ENCODE measurements at places on chromosomes 11 and 22. TPM values are rescaled to one million over a fixed set of nuclear protein-coding genes. Genes with fewer than 3 reads are reported as not detected.

GRCh38 chr11:1208144-1208393, 14.8 kb upstream of the MUC5B start:
- peaks cover 17% of the 10 kb centered on the region for H3K27me3 ChIP-seq
- peaks cover 2% of the 10 kb centered on the region for H3K36me3 ChIP-seq
- DNase-seq = no peak
- no peaks in the 10 kb centered on the region for H3K4me1 ChIP-seq

- H3K4me1 ChIP-seq = no peaks in the 10 kb centered on the region
- no peak overlapping the region for H3K4me3 ChIP-seq
- DNase-seq = no peak
- no peaks in the 10 kb centered on the region for H3K36me3 ChIP-seq
- H3K27ac ChIP-seq = no peak overlapping the region
These were observed 1.3 kb downstream of the MRGPRE start for GRCh38 chr11:3230636-3231549.

Gene TRPC6
- total RNA-seq = not detected

Gene TUT1
- total RNA-seq = 29.6 TPM

Gene SCO2
- 9.1 TPM for total RNA-seq

- H3K27me3 ChIP-seq = no peaks in the 10 kb centered on the region
- H3K36me3 ChIP-seq = peaks cover 11% of the 10 kb centered on the region
- no peak overlapping the region for H3K4me3 ChIP-seq
- peak overlapping the region; percentile 5 for H3K27ac ChIP-seq
These were observed 35.6 kb downstream of the RNF169 start for GRCh38 chr11:74784234-74784633.

DNA sequence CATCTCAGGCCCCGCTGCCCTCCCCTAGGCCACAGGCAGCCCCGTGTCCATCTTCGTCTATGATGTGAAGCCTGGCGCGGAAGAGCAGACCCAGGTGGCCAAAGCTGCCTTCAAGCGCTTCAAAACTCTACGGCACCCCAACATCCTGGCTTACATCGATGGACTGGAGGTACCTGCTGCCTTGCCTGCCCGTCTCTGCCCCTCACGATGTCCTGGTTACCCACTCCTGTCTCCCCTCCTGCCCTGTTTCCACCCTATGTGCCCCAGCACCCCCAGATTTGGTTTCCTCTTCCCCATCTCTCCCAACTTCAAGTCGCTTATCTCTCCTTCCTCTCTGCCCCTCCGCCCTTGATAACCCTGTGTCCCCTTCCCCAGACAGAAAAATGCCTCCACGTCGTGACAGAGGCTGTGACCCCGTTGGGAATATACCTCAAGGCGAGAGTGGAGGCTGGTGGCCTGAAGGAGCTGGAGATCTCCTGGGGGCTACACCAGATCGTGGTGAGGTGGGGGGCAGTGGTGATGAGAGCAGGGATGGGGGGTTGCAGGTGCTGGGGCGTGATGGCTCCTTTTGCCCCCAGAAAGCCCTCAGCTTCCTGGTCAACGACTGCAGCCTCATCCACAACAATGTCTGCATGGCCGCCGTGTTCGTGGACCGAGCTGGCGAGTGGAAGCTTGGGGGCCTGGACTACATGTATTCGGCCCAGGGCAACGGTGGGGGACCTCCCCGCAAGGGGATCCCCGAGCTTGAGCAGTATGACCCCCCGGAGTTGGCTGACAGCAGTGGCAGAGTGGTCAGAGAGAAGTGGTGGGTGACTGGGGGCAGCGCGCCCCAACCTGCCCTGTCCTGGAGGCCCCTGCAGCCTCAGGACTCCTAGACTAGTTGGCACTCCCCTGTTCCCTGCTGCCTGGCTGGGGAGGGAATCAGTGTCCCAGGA, 930 bp downstream of the SCYL1 start:
- peak overlapping the region; percentile 73 for H3K4me3 ChIP-seq
- peak; percentile 56 for DNase-seq
- peaks cover 4% of the 10 kb centered on the region for H3K36me3 ChIP-seq

Gene ARHGAP8
- total RNA-seq = 1.1 TPM

DNA sequence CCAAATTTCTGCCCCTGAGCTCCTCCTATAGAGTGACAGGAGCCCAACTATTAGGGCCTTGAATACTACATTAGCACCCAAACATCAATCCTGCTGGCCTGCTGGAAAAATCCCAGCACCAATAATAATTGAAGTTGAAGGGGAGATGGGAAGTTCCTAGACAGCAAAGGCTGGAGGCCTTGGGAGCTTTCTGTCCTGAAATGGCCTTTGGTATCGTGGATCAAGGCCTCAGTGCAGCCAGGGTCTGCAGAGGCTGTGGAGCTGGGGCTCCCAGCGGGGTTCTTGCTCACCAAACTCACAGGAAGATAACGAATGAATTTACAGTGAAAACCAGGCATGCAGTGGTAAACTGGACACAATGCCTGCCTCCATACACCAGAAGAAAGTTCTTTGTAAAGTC, 9.2 kb upstream of the MICALL1 start:
- DNase-seq = no peak
- no peaks in the 10 kb centered on the region for H3K36me3 ChIP-seq
- no peaks in the 10 kb centered on the region for H3K27me3 ChIP-seq
- H3K4me3 ChIP-seq = no peak overlapping the region

- peaks cover 2% of the 10 kb centered on the region for H3K36me3 ChIP-seq
- H3K4me1 ChIP-seq = peaks cover 18% of the 10 kb centered on the region
- peak; percentile 83 for DNase-seq
- peak overlapping the region; percentile 88 for H3K4me3 ChIP-seq
These were observed 802 bp downstream of the ATG2A start for GRCh38 chr11:64916040-64916774.

DNA sequence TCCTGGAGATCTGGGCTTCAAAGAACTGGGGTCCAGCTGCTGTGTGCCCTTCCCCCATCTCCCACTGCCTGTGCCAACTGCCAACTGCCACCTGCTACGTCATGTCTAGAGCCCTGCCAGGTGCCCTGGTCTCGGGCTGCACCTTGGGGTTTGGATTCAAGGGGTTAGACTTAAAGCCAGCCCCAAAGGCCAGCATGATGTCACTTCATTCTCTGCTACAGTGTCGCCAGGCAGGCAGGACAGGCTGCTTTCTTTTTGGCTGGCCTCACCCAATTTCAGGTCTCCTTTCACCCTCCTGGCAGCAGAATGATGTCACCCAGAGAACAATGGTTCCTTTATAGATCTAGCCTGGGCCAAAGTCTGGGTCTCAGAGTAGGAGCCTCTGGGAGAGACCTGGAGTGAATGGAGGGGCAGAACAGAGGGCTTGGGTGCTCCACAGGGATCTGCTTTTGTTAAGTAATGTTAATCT, 79.5 kb upstream of the CRYBB3 start:
- H3K27ac ChIP-seq = no peak overlapping the region
- no peak overlapping the region for H3K4me3 ChIP-seq
- DNase-seq = no peak
- H3K36me3 ChIP-seq = peaks cover 9% of the 10 kb centered on the region
- H3K4me1 ChIP-seq = no peaks in the 10 kb centered on the region
- H3K27me3 ChIP-seq = no peaks in the 10 kb centered on the region

DNA sequence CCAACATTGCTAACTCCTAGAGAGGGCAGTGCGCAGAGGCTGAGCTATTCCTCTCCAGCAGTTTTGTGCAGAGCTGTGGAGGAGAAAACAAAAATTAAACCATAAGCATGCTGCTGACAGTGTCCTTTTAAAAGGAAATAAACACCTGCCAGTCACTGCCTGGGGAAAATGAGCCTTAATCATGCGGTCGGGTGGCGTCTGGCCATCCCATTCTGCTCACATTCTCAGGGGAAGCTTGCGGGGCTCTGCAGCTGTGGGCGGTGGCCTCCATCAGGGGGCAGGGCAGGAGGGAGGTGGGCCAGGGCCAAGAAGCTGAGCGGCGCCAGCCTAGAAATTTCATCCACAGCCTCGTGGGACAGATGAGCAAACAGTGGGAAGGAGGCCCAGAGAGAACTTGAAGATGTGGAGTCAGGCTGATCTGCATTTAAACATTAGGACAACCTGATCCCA, 71.0 kb upstream of the TP53I11 start:
- H3K36me3 ChIP-seq = no peaks in the 10 kb centered on the region
- peaks cover 8% of the 10 kb centered on the region for H3K4me1 ChIP-seq
- H3K27ac ChIP-seq = no peak overlapping the region

Gene MS4A14
- total RNA-seq = not detected

GRCh38 chr11:64207256-64208085, 950 bp downstream of the FERMT3 start:
- peaks cover 43% of the 10 kb centered on the region for H3K4me1 ChIP-seq
- H3K27me3 ChIP-seq = no peaks in the 10 kb centered on the region
- DNase-seq = peak; percentile 95

Gene POU2AF2
- total RNA-seq = not detected

DNA sequence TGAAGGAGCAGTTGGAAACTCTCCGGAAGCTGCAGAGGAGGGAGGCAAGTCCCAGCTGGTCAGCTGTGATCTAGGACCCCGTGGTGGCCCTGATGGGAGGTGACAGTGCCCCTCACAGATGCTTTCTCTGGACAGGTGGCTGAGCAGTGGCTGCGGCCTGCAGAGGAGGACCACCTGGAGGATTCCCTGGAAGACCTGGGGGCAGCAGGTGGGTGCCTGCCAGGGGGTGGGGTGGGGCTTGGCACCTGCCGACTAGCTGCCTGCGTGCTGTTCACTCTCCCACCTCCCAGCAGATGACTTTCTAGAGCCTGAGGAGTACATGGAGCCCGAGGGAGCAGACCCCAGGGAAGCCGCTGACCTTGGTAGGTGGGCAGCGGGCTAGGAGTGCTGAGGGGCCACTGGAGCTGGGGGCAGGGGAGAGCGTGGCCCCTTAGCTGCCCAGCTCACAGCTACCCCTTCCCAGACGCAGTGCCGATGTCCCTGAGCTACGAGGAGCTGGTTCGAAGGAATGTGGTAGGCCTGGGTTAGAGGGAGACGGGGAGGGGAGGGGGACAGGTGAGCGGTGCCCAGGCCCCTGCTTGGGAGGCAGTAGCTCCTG, 3.1 kb downstream of the SCO2 start:
- H3K4me1 ChIP-seq = peaks cover 23% of the 10 kb centered on the region
- no peaks in the 10 kb centered on the region for H3K27me3 ChIP-seq
- no peak overlapping the region for H3K27ac ChIP-seq

GRCh38 chr11:13769188-13769587, 100.7 kb downstream of the FAR1 start:
- H3K36me3 ChIP-seq = no peaks in the 10 kb centered on the region
- H3K4me1 ChIP-seq = no peaks in the 10 kb centered on the region
- peaks cover 4% of the 10 kb centered on the region for H3K27me3 ChIP-seq
- DNase-seq = no peak
- no peak overlapping the region for H3K4me3 ChIP-seq

- no peak overlapping the region for H3K27ac ChIP-seq
- DNase-seq = peak; percentile 18
These were observed 791.0 kb downstream of the TBC1D22A start for GRCh38 chr22:47553436-47553835.

DNA sequence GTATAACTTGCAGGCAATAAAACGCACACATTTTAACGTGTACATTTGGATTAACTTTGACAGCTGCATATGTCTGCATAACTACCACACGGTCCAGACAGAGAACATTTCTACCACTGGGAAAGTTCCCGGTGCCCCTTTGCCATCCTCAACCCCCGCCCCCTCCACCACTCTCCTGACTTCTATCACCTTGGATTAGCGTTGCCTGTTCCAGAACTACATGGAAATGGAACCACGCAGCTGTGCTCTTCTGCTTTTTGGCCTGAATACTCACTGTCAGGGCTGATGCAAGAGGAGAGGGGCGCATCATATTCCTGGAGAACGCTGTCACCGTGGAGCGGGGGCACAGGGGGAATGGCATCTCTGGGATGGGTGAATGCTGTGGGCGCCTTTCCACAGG, 62.1 kb downstream of the LRP5 start:
- no peak overlapping the region for H3K4me3 ChIP-seq
- H3K36me3 ChIP-seq = no peaks in the 10 kb centered on the region
- no peak overlapping the region for H3K27ac ChIP-seq
- no peak for DNase-seq
- peaks cover 1% of the 10 kb centered on the region for H3K4me1 ChIP-seq

GRCh38 chr11:60193687-60194433, 11.0 kb upstream of the MS4A6A start:
- H3K4me1 ChIP-seq = peaks cover 9% of the 10 kb centered on the region
- H3K27me3 ChIP-seq = peaks cover 19% of the 10 kb centered on the region
- no peak overlapping the region for H3K27ac ChIP-seq
- no peaks in the 10 kb centered on the region for H3K36me3 ChIP-seq

- H3K27me3 ChIP-seq = no peaks in the 10 kb centered on the region
- peak overlapping the region; percentile 64 for H3K27ac ChIP-seq
- DNase-seq = peak; percentile 43
- H3K36me3 ChIP-seq = peaks cover 73% of the 10 kb centered on the region
- no peak overlapping the region for H3K4me3 ChIP-seq
These were observed 41.4 kb downstream of the TTC17 start for GRCh38 chr11:43399983-43400630.

DNA sequence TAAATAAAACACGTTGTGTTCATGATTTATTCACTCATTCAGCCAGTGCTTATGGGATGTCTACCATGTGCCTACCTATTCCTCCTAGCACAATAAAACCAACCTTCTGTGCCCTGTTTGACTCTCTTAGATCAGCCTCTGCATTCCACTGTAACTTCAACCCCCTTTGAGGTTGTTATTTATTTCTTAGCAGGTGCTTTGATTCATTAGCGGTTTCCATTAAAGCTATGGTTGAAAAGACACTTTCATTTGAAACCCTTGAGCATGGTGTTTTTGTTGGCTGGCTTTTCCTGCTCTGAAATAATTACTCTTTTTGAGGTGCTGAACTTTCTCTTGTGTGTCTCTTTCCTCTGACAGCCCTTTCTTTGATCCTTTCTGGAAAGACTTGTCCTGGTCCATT, 570.6 kb upstream of the LARGE1 start:
- no peaks in the 10 kb centered on the region for H3K27me3 ChIP-seq
- no peaks in the 10 kb centered on the region for H3K36me3 ChIP-seq
- no peak for DNase-seq
- no peak overlapping the region for H3K27ac ChIP-seq

DNA sequence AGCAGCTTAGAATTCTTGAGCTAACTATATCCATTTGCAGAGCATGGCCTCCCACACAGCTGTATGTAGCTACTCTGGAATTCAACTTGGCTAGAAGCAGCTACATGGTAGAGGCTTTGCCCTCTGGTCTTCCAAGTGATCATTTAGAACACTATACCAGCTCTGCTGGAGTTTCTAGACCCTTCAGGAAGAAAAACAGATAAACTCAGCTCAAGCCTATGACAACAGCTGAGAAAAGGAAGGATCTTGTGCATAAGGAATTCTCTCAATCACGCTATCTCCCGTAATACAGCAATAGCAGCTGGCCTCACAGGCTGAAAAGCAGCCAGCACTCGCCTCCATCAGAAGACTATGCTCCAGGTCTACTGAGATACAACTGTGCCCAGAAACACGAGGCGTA, 50.6 kb upstream of the APOA1 start:
- H3K27me3 ChIP-seq = no peaks in the 10 kb centered on the region
- H3K4me1 ChIP-seq = peaks cover 16% of the 10 kb centered on the region
- DNase-seq = no peak
- no peak overlapping the region for H3K4me3 ChIP-seq
- H3K27ac ChIP-seq = no peak overlapping the region
- peaks cover 10% of the 10 kb centered on the region for H3K36me3 ChIP-seq
